ENCODE measurements at places on chromosomes 7 and 10. TPM values are rescaled to one million over a fixed set of nuclear protein-coding genes. Genes with fewer than 3 reads are reported as not detected.

The PTPN20 gene
- total RNA-seq: 14.6 TPM

DNA sequence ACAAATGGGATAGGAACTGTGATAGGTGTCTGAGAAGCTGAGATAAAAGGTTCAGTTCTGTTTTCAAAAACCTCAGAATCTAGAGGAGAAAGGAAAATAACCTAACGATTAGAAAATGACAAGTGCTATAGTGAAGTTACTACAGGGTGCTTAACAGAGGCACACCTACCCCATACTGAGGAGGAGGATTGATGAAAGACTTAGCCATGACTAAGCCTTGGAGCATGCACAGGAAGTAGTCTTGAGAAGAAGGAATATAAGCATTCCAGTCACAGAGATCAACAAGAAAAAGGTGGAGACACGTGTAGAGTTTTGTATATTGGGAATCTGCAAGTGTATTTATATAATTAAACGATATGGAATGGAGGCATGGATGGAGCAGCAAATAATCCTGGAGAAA, 1225.5 kb upstream of the CELF2 start:
- no peak for DNase-seq

DNA sequence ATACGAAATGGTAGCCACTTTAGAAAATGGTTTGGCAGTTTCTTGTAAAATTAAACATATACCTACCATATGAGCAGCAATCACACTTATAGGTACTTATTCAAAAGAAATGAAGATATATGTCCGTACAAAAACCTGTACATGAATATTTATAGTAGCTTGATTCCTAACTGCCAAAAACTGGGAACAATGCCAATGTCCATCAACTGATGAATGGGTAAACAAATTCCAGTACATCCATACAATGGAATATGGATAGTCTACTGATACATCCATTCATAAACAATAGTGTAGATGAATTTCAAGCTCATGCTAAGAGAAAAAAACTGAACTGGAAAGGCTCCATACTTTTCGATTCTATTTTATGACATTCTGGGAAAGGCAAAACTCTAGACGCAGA, 68.5 kb downstream of the AGK start:
- no peak for DNase-seq

GRCh38 chr10:44105696-44106095, 279.2 kb downstream of the CXCL12 start:
- no peak for DNase-seq

The RNF32 gene
- 0.49 TPM for total RNA-seq

DNA sequence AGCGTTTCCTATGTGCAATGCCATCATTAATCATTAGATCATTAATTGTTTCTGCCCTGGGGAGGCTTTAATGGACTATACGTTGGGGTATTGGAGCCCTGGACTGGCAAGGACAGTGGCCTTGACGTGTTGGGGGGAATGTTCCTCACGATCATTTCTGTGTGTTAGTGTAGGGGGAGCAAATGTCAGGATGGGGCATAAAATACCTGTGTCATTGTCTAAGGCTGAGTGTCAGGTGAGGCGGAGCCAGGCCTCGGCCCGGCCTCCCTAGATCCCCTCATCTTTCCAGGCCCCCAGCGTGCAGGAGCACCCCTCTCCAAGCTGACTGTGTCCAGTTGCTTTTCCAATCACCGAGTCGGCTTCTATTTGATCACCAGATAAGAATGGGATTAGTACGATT, 346.4 kb upstream of the SHH start:
- DNase-seq: no peak

DNA sequence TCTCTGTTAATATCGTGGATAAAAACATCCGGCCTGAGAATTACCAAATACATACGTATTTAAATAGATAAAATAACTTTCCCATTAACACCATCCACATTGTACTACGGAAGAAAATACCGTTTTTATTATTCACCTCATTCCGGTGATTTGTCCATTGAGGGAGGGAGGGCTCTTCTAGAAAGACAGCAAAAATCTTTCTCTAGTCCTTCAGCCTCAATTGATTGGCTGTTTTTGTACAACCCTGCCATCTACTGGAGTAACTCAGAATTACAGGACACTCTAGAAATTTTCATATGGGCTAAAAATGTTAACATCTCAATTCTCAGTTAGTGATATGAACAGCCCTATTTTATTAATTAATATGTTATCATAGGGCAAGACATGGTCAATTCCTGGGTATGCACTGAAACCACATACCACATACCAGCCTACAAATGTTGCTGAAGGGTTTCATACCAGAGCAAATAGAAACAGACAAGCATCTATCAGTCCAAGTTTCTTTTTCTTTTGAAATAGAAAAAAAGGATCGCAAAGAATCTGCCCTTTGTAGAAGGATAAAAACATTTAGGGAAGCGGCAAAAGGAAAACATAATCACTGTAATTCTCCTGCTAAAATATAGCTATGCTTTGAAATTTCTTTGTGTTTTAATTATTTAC, 55.8 kb upstream of the CDCA7L start:
- no peak for DNase-seq

DNA sequence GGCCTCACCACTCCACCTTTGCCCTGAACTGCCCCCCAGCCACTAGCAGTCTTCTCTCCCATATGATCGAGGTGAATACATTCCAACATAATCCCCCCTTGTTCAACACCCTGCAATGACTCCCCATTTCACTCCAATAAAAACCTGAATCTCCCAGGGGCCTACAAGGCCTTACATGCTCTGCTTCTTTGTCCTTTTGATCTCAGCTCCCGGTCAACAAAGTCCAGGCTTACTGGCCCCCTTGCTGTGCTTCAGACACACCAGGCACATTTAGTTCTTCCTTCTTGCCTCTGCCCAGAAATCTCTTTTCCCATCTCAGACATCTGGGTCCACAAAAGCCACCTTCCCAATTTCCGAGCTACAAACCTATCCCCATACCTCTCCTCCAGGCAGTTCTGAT, 14.0 kb downstream of the MET start:
- no peak for DNase-seq

Data from right cardiac atrium (tissue), 5 donors.